ENCODE measurements at places on chromosomes 5 and 9.

DNA sequence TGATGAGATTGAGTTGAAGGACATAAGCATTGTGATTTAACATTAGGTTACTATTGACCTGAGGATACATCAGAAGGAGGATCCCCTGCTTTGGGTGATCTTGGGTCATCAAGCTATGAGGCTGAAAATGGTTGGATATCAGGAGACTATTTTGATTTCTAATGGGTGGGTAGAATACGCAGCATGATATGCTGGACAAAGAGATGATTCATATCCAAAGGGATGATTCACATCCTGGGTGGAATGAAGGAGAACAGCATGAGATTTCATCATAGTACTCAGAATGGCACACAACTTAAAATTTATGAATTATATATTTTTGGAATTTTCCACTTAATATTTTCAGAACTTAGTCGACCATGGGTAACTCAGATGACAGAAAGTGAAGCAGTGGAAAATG lies 1759.5 kb upstream of the C9orf72 start:
- no peak for DNase-seq

- no peak for DNase-seq
Observed at GRCh38 chr9:134620751-134621557, 20.6 kb upstream of the COL5A1 start.

GRCh38 chr9:33714989-33715388 lies 80.4 kb upstream of the PRSS3 start:
- DNase-seq, result no peak

GRCh38 chr5:4639946-4640345 lies 500.2 kb upstream of the ADAMTS16 start:
- no peak for DNase-seq

Measured in common myeloid progenitor, CD34-positive (primary cell).